ENCODE measurements at places on chromosomes 12 and 14.

GRCh38 chr14:95233702-95234241, 76.4 kb upstream of the DICER1 start:
- DNase-seq, result no peak

DNA sequence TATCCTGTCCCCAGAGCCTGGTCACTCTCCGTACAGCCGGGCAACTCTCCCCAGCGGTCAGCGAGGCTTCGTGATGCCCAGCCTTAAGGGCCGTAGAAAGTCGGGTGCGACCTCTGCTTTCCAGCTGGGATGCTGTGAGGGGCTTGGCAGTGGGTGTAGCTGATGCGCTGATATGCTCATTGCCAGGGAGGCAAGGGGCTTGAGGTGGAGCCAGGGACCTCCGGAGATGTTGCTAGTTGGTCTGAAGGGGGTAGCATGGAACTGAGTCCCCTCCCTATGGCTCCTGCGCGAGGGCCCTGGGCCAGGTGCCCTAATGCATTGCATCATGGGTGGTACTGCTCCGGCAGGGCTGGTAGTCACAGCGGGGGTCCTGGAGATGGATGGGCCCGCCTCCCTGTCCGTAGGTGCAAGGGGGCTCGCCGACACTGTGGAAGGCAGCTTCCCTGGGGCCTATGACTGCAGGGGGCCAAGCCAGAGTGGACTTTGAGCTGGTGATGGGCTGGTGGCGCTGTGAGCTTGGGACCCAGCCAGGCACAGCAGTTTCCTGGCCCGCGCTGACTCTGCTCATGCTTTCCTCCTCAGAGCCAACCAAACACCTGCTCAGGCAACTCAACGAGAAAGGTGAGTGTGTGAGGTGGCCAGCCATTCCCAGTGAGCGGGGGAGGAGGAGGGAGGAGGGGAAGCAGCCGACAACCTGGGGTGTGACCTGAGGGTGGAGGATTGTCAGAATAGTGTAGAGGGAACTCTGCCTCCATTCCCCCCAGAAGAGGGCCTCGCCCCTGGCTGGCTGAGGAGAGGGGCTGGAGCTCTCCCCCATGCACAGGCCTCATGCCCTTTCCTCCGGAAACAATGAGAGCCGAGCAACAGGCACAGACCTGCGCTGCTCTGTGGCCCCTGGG, 32.3 kb downstream of the PLEKHG3 start:
- DNase-seq, result no peak

- no peak for DNase-seq
Measured at GRCh38 chr14:90900476-90901083, 84.3 kb upstream of the TTC7B start.

DNA sequence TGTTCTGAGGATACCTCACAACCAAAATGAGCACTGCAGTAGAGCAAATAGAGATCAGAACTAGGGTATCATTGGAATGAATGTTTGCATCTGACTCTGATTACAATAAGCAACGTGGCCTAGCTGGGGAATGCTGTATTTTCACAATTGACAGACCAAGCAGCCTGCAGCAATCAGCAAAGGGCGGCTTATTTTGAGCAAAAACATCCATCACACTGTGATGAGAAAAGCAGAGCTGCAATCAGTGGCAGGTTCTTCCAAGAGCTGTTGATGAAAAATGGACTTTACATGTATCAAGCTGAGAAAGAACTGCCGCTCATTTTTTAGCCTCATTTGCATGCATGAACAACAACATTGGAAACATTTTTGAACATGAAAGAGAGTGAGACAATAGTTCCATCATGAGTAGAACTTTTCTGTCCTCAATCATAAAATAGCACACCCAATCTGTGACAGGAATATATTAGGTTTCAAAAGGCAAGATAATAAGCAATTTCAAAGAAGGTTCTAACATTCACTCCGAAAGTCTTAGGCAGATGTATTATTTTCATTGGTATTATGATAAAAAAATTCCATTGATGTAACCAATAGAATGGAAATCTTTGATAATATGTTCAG, 249.7 kb upstream of the FBXO33 start:
- DNase-seq, result no peak

GRCh38 chr14:78119440-78119839, 50.7 kb upstream of the NRXN3 start:
- no peak for DNase-seq

DNA sequence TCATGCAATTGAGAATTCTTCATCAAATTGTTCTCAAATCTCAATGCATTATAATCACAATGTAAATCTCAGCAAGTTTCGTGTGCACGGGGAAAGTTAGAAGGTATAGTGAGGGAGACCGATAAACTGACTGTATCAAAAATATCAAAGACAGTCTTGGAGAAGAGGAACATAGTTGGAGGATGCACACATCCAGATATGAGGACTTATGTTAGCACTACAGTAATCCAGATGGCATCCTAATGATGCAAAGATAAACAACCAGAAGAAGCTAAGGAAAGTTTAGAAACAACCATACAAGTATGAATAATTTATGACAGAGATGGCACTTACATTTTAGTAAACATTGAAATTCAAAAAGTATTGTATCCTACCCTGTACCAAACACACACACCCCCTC, 760.1 kb downstream of the RPS29 start:
- no peak for DNase-seq

- no peak for DNase-seq
Measured at GRCh38 chr14:104345621-104346462, 207.5 kb downstream of the KIF26A start.

DNA sequence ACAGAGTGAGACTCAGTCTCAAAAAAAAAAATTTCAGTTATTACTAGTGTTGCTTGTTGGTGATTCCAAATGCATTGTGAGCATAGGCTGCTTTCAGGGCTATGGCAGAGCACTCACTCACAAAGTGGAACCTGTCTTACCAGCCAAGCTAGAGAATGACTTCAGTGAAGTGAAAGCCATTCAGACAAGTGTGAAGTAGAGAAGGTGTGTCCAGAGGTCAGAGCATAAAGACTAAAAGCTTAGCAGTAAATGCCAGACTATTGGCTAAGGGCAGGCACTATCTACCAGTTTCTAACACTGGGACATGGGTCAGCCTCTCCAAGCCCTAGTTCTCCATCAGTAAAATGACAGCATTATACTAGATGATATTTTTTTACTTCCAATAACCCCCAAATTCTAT, 12.7 kb downstream of the PPP1R36 start:
- DNase-seq, result no peak

- no peak for DNase-seq
Measured at GRCh38 chr14:22079766-22080165, 406.1 kb upstream of the OR4E1 start.

GRCh38 chr12:41924111-41924510, 220.6 kb downstream of the GXYLT1 start:
- no peak for DNase-seq

- no peak for DNase-seq
Measured at GRCh38 chr12:57759360-57759980, 4.6 kb downstream of the MARCHF9 start.

DNA sequence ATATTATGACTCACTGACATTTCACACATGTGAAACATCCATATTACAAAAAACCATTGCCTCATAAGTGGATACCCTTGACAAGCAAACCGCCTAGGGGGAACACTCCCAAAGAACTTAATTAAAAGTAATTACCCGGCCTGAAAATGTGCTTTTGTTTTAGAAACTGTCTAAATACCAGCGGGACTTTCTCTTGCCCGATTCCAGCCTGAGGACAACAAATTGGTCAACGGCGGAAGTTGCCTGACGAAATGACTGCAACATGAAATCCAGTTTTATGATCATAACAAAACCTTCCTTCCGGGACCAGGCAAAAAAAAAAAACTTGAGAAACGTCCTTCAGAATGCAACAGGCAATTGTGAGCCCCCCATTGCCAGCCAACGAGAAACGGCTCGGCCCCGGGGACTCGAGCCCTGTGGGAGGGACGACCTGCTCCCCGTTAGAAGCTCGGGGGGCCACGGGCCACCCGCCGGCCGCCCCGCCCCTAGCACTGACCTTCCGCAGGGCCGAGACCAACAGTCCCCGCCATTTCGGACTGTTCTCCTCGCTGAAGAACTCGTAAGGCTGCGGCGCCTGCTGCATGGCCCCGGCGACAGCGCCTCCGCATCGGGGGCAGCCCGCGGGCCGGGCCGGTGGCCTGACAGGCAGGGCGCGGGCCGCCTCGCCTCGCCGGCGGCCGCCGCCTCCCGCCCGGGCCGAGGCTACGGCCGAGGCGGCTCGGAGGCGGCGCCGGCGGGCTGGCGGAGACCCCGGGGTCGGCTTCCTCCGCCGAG, 490 bp downstream of the SOS2 start:
- peak; percentile 10 for DNase-seq

- no peak for DNase-seq
Measured at GRCh38 chr12:105419606-105420005, 89.1 kb downstream of the C12orf75 start.
